Stimulated activated CD4-positive, alpha-beta T cell treated with anti-CD3 and anti-CD28 coated beads, Interleukin-15, amount 100 ng/mL, for 48 hours (primary cell): ENCODE measurements at places on chromosomes 12 and 14.

- no peak for DNase-seq
Observed at GRCh38 chr12:104929368-104929767, 28.7 kb downstream of the SLC41A2 start.

DNA sequence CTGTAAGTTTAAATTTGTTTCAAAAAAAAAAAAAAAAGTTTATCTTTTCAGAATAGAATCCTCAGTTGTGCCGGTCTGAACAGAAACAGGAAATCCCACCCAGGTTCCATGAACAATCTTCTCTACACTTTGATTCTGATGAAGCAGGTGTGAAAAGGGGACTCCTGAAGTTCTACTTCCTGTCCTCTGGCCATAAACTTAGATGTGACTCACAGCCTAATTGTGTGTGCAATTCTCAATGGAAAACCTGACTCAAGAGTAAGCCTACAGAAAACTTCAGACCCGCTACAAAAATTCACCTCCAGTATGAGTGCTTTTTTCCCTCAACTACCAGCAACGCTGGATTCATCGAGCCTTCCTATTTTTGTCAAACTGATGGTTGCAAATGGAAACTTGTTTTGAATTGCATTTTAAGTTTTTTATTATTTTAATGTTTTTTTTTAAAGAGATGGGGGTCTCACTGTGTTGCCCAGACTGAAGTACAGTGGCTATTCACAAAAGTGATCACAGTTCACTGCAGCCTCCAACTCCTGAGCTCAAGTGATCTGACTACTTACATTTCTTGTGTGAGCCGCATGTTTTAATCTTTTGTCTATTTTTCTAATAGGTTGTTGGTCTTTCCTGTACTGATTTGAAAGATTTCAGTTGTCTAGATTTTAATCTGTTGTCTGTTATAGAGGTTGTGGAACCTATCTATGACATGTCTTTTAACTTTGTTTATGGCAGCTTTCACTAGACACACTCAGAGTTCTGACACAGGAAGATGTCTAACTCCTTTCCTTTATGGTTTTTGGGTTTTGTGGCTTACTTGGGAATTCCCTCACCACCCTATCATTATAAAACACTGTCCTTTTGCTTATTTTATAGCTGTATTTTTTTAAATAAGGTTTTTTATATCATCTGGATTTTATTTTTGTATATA lies 37.6 kb downstream of the ATG14 start:
- no peak for DNase-seq

DNA sequence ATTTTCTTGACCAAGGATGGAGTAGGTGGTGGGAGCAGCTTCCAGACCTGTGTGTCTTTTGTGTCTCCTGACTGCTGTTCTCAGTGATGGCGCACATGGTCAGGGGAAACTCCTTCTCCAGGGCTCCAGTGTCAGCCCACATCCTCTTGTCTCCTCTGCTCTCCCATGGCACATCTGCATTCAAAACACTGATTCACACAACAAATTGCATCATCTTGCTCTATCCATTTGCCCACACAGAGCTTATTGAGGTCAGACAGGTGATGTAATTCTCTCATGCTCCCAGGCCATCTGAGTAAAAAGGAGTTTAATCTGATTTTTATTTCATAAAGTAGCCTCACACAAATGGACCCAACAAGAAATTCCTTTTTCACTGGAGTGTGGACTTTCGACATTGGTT lies 21.8 kb upstream of the TMEM132C start:
- no peak for DNase-seq

- no peak for DNase-seq
Observed at GRCh38 chr14:93655078-93655750, 133.1 kb downstream of the PRIMA1 start.

- no peak for DNase-seq
Observed at GRCh38 chr14:83356080-83356479, 1822.4 kb upstream of the SEL1L start.
